RWPE1 (cell line): ENCODE measurements at places on chromosomes 5 and 9.

GRCh38 chr5:106454050-106454449 lies 1216.7 kb downstream of the EFNA5 start:
- DNase-seq, result no peak

DNA sequence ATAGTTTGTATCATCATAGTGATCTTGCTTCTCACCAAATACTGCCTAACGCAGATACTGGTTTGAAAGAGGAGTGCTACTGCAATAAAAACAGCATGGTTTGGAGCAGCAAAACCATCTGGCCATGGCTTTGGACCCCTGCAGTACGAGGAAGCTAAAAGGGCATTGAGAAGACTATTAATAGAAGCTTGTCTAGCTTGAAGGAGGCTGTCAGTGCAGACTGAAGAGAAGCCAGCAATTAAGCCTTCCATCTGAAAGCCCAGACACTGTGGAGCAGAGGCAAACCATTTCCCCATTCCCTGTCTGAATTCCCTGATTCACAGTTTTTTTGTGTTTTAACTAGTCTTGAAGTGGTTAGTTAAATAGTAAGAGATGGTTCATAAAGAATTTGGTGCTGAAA lies 281.6 kb downstream of the PTPRD start:
- no peak for DNase-seq

GRCh38 chr5:38935437-38935836 lies 89.6 kb downstream of the OSMR start:
- DNase-seq, result no peak

GRCh38 chr5:78537821-78538220 lies 110.8 kb downstream of the LHFPL2 start:
- DNase-seq, result peak; percentile 65

- DNase-seq, result no peak
These were observed 11.2 kb downstream of the ANKS6 start for GRCh38 chr9:98784831-98785806.

DNA sequence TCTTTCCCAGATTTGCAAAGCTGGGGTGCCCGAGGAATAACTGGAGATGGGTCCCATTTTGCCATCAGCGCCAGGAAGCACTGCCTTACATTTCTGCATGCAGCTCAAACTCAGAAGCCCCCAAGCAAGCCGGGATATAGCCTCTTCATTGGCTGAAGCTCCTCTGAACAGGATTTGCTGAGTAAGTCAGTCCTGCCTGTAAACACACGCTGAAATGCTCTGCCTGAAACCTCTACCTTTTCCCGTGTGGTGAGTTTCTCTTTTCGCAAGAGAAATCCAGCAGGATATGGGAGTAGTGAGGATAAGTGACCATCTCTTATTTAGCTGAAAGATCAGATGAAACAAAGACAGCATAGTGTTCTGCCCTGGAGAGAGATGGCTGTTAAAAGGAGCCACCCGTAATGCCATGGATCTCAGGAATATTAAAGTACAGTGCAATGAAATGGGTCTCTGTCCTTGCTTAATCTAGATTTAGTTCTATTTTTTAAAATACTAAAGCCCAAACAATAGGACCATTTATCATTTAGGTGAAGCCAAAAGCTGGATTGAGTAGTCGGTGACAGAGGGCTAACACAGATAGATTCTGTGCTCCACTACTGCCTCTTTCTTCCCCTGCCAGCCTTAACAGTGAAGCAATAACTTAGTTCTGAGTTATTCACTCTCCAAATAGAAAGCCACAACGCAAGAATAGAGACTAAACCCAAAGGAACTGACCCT lies 177.5 kb upstream of the PPP2R2B start:
- DNase-seq, result no peak

GRCh38 chr5:132136906-132137305 lies 63.3 kb downstream of the CSF2 start:
- peak; percentile 52 for DNase-seq

DNA sequence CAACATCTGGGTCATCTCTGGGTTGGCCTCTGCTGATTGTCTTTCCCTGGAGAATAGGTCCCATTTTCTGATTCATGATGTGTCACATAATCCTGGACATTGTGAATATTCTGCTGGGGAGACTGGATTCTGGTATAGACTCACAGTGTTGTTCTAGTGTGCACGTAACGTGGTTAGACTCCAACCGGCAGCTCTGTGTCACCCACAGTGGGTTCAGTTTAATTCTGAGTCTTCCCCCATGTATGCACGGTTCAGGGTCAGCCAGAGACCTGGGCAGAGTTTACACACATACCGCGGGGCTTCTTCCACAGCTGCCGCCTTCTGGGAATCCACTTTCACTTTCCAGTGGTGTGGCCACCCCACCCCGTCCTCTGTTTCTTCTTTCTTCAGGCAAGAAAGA lies 38.0 kb upstream of the LRRC14B start:
- no peak for DNase-seq
